ENCODE measurements at places on chromosomes 7 and 10. TPM values are rescaled to one million over a fixed set of nuclear protein-coding genes. Genes with fewer than 3 reads are reported as not detected.

The TMEM176B gene
- total RNA-seq = 0.23 TPM

- DNase-seq = no peak
These were observed 686 bp upstream of the MIOS start for GRCh38 chr7:7565746-7566650.

The PLEKHS1 gene
- total RNA-seq = not detected

GRCh38 chr10:13099144-13099665, 758 bp upstream of the OPTN start:
- DNase-seq = peak; percentile 61

GRCh38 chr10:111370101-111370500, 293.3 kb downstream of the ADRA2A start:
- no peak for DNase-seq

- no peak for DNase-seq
These were observed 26.1 kb upstream of the MGAM2 start for GRCh38 chr7:142085428-142085827.

- DNase-seq = no peak
These were observed 457.5 kb downstream of the KCNMA1 start for GRCh38 chr10:77180104-77180503.

GRCh38 chr7:17807242-17807641, 133.1 kb downstream of the SNX13 start:
- no peak for DNase-seq

The SPDYE6 gene
- not detected for total RNA-seq

DNA sequence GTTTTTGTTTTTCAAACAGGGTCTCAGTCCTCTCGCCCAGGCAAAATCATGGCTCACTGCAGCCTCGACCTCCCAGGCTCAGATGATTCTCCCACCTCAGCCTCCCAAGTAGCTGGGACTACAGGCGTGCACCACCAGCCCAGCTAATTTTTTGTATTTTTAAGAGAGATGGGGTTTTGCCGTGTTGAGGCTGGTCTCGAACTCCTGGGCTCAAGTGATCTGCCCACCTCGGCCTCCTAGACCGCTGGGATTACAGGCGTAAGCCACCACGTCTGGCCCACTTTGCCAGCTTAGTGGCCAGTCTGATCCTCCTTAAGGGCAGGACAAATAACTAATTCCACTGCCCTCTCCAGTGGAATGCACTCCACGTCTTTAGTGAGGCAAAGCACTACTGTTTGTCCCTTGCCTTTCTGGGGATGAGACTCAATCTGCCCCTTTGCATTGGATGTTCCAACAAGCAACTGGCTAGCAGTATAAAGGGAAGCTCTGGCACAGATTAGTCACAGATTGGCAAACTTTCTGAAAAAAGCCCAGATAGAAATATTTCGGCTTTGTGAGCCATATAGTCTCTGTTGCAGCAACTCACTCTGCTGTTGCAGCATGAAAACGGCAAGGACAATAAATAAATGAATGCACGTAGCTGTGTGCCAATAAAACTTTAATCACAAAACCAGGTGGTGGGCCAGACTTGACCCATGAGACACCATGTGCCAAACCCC, 143.8 kb upstream of the RHEB start:
- no peak for DNase-seq

GRCh38 chr7:73976761-73977618, 51.0 kb upstream of the ELN start:
- DNase-seq = no peak

- DNase-seq = peak; percentile 40
These were observed 55.7 kb downstream of the NOD1 start for GRCh38 chr7:30422922-30423321.

DNA sequence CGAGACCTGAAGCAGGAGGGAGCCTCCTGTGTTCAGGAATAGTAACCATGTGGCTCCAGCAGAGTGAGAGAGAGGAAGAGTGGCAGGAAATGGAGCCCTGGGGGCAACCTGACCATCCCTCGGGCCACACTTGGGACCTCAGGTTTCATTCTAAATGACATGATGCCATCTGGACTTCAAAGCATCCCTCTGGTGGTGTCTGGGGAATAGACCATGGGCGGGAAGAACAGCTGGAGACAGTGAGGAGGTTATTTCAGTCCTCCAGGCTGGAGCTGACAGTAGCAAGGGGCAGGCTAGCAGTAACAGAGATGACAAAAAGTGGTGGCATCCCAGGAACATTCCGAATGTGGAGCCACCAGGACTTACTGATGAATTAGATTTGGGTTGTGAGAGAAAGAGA, 44.8 kb downstream of the AKR1B1 start:
- DNase-seq = no peak

DNA sequence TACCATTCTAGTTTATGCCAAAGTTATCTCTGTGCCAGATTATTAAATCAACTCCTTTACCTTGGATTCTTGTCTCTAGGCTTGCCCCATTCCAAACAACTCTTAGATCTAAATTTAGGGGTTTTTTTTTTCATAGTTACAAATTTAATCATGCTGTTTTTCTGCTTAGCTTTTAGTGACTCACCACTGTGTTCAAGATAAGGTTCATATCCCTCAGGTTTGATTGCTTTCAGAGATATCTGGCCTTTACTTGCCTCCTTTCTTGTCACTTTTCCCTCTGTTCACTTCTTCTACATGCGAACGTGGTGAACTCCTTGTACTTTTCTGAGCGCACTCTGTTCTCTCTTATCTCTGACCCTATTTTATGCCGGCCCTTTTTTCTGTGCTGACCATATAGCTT, 78.2 kb downstream of the VPS50 start:
- DNase-seq = no peak

GRCh38 chr10:131251146-131251541, 60.4 kb downstream of the TCERG1L start:
- no peak for DNase-seq

GRCh38 chr10:96671211-96671890, 49.0 kb downstream of the PIK3AP1 start:
- no peak for DNase-seq

DNA sequence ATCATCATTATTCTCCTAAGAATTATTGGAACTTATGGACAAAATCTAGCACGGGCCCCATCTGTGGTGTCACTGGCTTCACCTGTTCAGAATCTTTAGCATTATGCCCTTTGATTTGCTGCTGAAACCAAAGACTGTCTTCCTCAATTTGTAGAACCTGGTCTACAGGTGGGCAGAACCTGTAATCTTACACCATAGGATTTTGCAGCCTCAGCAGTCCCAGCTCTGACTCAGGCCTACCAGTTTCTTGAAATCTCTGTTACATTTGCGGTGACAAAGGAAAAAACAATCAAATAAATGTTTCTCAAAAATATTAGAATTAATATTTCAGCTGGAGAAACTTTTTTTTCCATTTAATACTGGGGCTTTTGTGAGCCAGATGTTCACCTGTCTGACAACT, 86.1 kb downstream of the EPDR1 start:
- DNase-seq = no peak

- DNase-seq = peak; percentile 44
These were observed 13.7 kb upstream of the WAPL start for GRCh38 chr10:86535132-86535882.

DNA sequence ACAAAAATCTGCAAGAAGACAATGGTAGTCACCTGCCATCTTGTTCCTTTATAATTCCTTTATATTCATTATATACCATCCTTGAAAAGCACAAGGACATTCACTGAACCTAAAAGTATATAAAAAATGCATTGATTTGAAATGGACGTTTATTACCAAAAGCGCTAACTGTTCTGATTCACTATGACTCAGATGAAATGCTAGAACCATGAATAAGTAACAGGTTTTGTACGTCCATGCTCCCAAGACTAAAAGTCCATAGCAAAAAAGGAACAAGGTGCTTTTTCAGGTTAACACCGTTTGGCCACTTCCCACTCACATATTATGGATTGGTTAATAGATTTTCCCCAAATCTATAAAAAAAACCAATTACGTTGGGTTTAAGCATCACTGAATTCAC, 109.4 kb downstream of the PPP1R17 start:
- DNase-seq = no peak

The ACSL5 gene
- total RNA-seq = 3.2 TPM

- no peak for DNase-seq
These were observed 633.4 kb downstream of the PARD3 start for GRCh38 chr10:34181553-34182300.

The LIPK gene
- not detected for total RNA-seq

The ZP3 gene
- 0.44 TPM for total RNA-seq

GRCh38 chr10:34061841-34062240, 727.4 kb upstream of the NRP1 start:
- no peak for DNase-seq

The PIP4K2A gene
- 17.4 TPM for total RNA-seq
